GM10248 (cell line): ENCODE measurements at places on chromosomes 16 and 17.

DNA sequence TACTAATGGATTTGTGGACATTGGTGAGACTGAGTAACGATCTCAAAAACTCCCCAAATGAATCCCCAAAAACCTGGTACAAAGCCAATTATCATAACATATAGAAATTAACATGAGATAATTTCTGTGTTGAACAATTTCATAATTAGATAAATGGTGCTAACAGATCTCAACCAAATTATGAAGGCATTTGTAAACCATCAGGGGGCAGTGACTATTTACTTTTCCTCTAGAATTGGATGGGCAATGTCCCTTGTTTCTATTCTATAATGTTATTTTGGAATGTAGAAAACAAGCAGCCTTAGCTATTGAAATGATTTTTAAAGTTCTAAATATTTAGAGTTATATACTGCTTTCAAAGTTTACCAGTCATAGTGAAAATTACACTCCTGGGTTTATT is 57.8 kb downstream of the MYH10 start:
- DNase-seq: no peak

DNA sequence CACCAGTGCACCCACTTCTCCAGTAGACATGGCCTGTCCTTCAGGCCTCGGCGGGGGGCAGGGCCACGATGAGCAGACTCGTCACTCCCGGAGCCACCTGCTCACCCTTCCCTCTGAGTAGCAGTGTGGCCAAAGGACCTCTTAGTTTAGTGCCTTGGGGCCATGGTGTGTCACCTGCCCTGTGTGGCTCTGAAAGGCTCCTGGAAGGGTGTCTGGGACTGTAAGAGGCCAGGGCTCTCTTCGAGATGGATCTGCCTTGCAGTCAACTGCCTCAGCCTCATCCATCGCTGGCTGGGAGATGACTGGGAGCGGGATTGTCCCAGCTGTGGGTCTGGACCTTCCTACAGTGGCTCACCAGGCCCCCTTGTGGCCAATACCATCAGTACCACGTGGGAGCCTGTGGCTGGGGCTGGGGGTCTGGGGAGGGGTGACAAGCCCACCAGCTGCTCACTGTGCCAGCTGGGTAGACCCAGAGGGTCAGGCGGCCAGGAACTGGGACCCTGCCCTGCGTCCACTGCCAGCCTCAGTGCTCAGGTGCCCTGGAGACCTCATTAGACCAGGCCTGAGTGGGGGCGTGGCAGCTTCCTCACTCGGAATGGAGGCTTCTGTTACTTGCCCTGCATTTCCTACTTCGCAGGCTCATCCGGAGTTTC is 133.4 kb downstream of the OR1D5 start:
- DNase-seq: peak; percentile 67

- peak; percentile 71 for DNase-seq
These were observed 24.8 kb downstream of the MYO18A start for GRCh38 chr17:29155227-29155965.

GRCh38 chr17:57940653-57941329 is 14.4 kb downstream of the CUEDC1 start:
- peak; percentile 50 for DNase-seq

GRCh38 chr16:67847064-67847861 is at the start of gene CENPT:
Gene CENPT (minus strand): TSS chr16:67847693. CDS start chr16:67833859, 13,834 bp downstream.
- DNase-seq: peak; percentile 80

DNA sequence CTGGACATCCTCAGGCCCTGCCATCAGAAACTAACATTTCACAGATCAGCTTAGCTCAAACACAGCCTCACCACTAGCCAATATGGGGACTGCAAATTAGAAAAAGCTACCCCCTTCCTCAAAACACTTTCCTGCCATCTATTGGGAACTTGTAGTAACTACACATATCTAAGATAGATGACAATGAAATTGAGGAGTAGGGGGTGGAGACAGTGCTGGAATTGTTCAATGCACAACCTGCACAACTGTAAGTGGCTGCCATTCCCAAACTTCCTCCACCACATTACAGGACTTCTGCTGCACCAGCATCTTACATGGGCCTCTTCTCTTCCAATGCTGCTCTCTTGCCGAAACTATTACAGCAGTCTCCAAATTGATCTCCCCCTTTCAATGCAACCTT is 21.9 kb downstream of the AIPL1 start:
- DNase-seq: peak; percentile 60

- peak; percentile 62 for DNase-seq
These were observed 38.5 kb downstream of the IGF2BP1 start for GRCh38 chr17:49035470-49036269.

DNA sequence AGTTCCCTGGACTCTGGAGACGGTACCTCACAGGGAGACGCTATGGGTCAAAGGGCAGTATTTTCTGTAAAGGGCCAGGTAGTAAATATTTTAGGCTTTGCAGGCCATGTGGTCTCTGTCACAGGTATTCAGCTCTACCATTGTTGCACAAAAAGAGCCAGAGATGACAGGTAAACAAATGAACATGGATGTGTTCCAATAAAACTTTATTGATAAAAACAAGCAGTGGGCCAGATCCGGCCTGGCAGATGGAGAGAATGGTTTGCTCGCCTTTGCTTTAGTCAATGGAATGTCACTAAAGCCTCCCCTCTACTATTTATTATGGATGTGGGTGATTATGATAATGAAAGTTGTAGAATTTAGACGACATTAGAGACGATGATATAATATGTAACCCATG is 8.9 kb upstream of the SLC5A11 start:
- DNase-seq: no peak

GRCh38 chr17:7313088-7313889 is 1.9 kb downstream of the GPS2 start:
- DNase-seq: no peak

GRCh38 chr16:56743840-56744239 is 13.9 kb downstream of the NUP93 start:
- no peak for DNase-seq

DNA sequence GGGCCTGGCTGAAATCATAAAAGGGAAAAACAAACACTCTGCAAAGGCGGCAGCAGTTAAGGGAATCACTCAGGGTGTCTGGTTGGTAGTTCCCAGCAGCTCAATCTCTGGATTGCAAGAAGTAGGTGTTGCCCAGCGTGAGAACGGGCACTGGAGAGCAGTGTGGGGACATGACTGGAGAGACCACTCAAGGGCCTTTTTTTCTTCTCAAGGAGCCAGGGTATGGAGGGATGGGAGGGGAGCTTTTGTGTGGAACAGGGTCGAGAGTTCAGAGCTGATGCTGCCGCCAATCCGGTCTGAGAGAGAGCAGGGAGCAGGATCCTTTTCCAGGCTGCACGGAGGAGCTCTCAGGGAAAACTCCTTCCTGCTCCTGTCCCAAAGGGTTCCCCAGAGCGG is 15.2 kb downstream of the SCNN1B start:
- DNase-seq: no peak

- DNase-seq: no peak
These were observed 118.6 kb upstream of the TNRC6C start for GRCh38 chr17:77839698-77840512.

DNA sequence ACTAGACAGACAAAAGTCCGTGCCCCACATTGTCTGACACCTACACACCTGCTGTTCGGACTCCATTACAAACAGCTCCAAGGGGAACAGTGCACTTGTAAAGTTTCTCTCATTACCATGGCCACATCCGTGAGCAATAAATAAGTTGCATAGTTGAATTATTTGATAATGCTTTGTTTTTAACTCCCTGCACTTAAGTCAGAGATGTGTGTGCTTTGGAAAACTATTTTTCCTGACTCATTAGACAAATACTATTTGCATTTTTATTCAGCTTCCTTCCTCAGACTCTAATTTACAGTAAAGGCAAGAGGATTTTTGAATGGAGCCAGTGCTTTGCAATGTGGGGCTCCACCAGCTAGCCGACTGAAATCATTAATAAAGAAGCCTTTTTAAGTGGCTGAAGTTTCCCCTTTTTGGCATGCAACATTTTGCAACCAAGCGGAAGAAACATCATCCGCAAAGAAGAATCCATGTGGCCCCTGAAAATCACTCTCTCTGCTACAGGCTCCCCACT is 6.5 kb upstream of the CCL2 start:
- DNase-seq: no peak

DNA sequence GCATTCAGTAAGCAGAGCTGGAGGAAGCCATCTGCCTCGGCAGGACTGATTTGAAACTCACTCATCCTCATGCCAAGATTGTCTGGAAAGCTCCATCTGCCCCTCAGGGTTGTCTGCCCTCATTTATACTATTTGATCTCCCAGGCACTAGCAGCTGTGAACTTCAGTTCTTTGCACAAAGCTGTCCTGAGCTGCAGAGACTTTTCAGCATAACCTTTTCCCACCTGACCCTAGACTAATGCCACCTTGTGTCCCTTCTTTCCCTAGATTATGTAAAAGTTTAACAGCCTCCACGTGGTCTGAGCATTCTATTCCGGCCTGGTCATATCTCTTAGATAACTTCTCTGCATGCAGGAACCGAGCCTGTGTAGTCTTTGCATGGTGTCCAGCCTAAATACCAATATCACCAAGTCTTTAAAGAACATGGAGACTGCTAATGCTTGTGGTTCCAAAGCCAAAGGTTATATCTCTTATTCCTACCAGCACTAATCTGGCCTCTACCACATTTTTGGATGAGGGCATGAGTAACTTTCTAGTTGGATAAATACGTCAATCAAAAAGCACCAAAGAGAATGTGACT is 29.1 kb downstream of the STAT5A start:
- no peak for DNase-seq

GRCh38 chr17:44529864-44530263 is 26.7 kb upstream of the GPATCH8 start:
- DNase-seq: no peak

DNA sequence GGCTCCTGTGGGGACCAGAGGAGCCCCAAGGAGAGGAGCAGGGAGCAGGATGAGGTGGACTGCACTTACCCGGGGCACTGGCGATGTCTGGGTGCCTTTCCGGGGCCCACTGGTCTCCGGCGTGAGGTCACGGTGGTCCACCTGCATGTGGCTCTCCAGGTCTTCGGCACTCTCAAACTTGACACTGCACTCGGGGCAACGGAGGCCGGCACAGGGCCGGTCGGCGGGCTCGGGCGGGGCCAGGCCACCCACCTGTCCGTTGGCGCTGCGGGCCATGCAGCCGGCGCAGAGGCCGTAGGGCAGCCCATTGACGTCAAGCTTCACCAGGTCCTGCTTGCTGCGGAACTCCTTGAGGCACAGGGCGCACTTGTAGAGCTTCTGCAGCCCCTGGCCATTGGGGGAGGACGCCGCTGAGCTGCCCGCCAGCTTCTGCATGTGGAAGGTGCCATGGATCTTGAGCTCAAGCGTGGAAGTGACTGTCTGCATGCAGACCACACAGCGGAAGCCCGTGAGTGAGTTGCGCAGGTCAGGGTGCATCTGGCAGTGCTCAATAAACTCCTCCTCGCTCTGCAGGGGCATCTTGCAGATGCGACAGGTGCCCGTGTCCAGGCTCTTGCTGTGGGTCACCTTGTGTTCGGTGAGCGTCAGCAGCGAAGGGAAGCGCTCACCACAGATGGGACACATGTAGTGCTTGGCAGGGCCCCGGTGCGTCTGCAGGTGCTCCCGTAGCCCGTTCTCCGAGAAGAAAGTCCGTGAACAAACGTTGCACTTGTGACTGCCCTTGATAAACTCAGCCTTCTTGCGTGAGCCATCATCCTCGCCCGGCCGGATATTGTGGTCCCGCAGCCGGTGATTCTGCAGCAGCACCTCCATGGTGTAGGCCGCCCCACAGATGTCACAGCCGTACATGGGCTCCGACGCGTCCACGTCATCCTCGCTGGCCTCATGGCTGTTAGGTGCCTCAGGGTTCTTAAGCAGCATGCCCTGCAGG is 220.0 kb downstream of the ZNF423 start:
- DNase-seq: no peak

GRCh38 chr17:40633871-40634270 is 13.7 kb downstream of the SMARCE1 start:
- no peak for DNase-seq

DNA sequence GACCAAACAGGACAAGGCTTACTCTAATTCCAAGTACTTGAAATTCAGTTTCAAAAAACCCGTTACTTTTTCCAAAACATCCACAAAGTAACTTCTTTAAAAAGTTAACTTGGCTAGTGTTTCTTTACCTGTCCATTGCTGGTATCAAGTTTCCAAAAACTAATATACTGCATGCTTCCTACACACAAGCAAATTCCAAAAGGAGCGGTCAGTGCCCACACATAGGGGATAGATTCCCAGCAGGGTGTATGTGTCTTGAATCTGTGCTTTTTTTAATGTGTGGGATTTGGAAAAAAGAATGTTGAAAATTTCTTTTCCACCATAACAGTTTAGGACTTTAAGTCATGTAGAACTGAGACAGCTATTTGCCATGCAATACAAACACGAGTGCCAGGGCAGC is 367.8 kb upstream of the SOX9 start:
- DNase-seq: no peak

GRCh38 chr16:7492122-7492521 is 159.5 kb downstream of the RBFOX1 start:
- DNase-seq: no peak

GRCh38 chr17:68432086-68432864 is 25.0 kb downstream of the WIPI1 start:
- DNase-seq: no peak

GRCh38 chr16:14489460-14489859 is 140.6 kb downstream of the PARN start:
- DNase-seq: no peak

- no peak for DNase-seq
These were observed 15.1 kb downstream of the BAIAP2 start for GRCh38 chr17:81049973-81050551.

DNA sequence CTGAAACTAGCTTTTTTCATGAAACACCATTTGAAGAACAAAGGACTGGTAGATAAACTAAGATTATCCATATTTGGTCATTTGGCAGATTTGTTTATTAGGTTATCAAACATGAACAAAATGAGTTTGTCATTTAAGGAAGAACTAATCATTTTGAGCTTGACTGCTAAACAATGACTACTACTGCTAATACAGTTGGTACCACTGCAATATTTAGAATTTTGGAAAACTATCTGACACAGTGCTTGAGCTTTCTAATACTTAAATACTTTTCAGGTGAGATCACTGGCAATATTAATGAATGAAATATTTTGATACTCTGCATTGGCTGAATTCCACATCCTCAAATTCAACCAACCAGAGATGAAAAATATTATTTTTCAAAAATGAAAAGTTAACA is 47.2 kb downstream of the MED13 start:
- no peak for DNase-seq

GRCh38 chr16:65106757-65107156 is 15.1 kb downstream of the CDH11 start:
- DNase-seq: no peak
